HFFc6 (cell line): ENCODE measurements at places on chromosomes 7 and 10. TPM values are rescaled to one million over a fixed set of nuclear protein-coding genes. Genes with fewer than 3 reads are reported as not detected.

Gene PWWP2B
- 4.2 to 6.5 TPM (median 5.6 TPM) in 3 replicates for total RNA-seq

Gene HEPACAM2
- 0.12 TPM in 1 of 3 replicates, not detected in the others for total RNA-seq

Gene HMX2
- total RNA-seq: not detected in 3 replicates

Gene PBLD
- total RNA-seq: 8.7 to 12.2 TPM (median 10.8 TPM) in 3 replicates

Gene PDZD7
- total RNA-seq: 0.97 to 1.7 TPM (median 1.1 TPM) in 3 replicates

Gene TMEM140
- total RNA-seq: 0.47 to 2.1 TPM (median 0.51 TPM) in 3 replicates

Gene LIPF
- not detected in 2 replicates for total RNA-seq

Gene WDFY4
- not detected in 2 replicates for total RNA-seq

Gene AQP1
- total RNA-seq: 0.41 to 0.46 TPM (median 0.43 TPM) in 3 replicates

Gene EN2
- not detected in 3 replicates for total RNA-seq

Gene STK31
- not detected in 3 replicates for total RNA-seq

Gene TLX1
- not detected in 3 replicates for total RNA-seq

Gene SSC4D
- 0.69 to 1.0 TPM (median 0.96 TPM) in 3 replicates for total RNA-seq

Gene OPN4
- total RNA-seq: not detected in 2 replicates

Gene RBP4
- not detected in 3 replicates for total RNA-seq

Gene C7orf57
- not detected in 3 replicates for total RNA-seq

Gene LIPN
- total RNA-seq: not detected in 3 replicates

Gene CDK1
- 19.0 to 39.7 TPM (median 31.4 TPM) in 3 replicates for total RNA-seq

Gene CRHR2
- not detected in 3 replicates for total RNA-seq

Gene DYDC2
- not detected in 3 replicates for total RNA-seq

Gene ZWINT
- 26.1 to 55.9 TPM (median 48.5 TPM) in 3 replicates for total RNA-seq

Gene NEUROD6
- not detected in 3 replicates for total RNA-seq
